ENCODE measurements at places on chromosomes 3 and 15. TPM values are rescaled to one million over a fixed set of nuclear protein-coding genes. Genes with fewer than 3 reads are reported as not detected.

GRCh38 chr15:84953726-84954125, 27.9 kb upstream of the PDE8A start:
- no peak for DNase-seq
- peaks cover 2% of the 10 kb centered on the region for H3K27me3 ChIP-seq
- H3K36me3 ChIP-seq, result no peaks in the 10 kb centered on the region
- no peak overlapping the region for H3K4me3 ChIP-seq

- DNase-seq, result no peak
- H3K4me3 ChIP-seq, result no peak overlapping the region
- no peak overlapping the region for H3K27ac ChIP-seq
- no peaks in the 10 kb centered on the region for H3K36me3 ChIP-seq
Observed at GRCh38 chr3:54173371-54173770, 51.0 kb downstream of the CACNA2D3 start.

DNA sequence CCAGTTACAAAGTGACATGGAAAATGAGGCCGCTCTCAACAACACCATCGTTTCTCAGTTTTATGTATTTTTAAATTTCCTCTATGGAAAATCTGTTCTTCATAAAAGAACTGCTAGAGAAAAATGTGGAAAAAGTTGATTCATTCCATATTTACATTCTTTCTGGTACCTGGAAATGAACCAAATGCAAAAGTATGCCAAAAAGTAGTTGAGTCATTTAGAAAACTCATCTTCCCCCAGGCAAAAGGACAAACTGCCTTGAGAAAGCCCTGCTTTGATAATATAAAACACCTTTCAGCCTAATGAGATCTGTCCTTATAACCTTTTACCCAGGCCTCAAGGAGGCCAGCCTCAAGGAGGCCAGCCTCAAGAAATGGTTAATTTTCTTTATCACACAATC, 283.0 kb upstream of the VEPH1 start:
- peaks cover 25% of the 10 kb centered on the region for H3K36me3 ChIP-seq
- no peaks in the 10 kb centered on the region for H3K27me3 ChIP-seq
- peaks cover 77% of the 10 kb centered on the region for H3K4me1 ChIP-seq
- peak overlapping the region; percentile 53 for H3K4me3 ChIP-seq
- peak overlapping the region; percentile 80 for H3K27ac ChIP-seq

DNA sequence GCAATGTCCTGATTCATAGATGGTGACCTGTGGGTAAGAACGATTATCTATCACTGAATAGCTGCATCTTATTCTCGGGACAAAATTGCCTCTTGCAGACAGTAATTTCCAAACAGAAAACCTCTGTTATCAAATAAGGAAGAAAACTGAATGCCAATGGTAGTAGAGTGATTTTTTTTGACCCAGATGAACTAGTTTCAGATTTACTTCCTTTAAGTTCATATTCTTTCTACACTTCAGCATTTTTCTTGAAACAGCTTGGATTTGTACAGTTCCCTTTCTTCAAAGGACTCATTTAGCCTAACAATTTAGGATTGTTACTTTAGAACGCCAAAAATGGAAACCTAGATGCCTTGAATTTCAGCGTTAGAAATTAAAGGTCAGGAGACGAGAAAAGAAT, 14.6 kb downstream of the ETV5 start:
- H3K27ac ChIP-seq, result no peak overlapping the region
- peaks cover 20% of the 10 kb centered on the region for H3K36me3 ChIP-seq
- peaks cover 24% of the 10 kb centered on the region for H3K4me1 ChIP-seq
- DNase-seq, result no peak
- H3K4me3 ChIP-seq, result no peak overlapping the region

DNA sequence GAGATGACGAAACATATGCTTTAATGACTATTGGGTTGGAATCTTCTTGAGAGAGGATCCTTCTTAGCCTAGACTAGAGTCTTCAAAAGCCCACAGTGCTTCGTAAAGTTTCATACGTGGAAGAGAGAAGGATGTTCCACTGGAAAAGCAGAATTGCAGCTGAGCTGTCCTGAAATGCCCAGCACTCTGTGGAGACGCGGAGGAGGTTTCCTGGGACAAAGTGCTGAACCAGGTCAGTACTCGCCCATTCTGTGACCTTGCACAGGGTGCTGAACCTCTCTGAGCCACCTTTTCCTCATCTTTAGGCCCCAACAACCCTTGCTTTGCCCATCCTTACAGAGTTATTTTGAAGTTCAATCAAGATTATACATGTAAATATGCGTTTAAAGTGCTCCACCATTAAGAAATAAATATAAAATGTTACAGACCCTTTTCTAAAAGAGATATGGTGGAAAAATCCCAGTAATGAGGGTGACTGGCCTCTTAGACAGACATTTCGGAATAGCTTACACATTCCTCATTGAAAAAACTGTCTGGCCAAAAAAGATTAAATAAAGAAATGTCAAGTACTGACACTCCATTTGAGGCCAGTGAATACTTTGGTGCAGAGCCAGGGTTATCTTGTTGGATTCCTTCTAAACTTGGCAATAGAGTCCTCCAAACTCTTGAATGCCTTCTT, 4.2 kb upstream of the MAGEF1 start:
- H3K27me3 ChIP-seq, result no peaks in the 10 kb centered on the region
- peaks cover 4% of the 10 kb centered on the region for H3K36me3 ChIP-seq
- H3K27ac ChIP-seq, result peak overlapping the region; percentile 69
- DNase-seq, result no peak

DNA sequence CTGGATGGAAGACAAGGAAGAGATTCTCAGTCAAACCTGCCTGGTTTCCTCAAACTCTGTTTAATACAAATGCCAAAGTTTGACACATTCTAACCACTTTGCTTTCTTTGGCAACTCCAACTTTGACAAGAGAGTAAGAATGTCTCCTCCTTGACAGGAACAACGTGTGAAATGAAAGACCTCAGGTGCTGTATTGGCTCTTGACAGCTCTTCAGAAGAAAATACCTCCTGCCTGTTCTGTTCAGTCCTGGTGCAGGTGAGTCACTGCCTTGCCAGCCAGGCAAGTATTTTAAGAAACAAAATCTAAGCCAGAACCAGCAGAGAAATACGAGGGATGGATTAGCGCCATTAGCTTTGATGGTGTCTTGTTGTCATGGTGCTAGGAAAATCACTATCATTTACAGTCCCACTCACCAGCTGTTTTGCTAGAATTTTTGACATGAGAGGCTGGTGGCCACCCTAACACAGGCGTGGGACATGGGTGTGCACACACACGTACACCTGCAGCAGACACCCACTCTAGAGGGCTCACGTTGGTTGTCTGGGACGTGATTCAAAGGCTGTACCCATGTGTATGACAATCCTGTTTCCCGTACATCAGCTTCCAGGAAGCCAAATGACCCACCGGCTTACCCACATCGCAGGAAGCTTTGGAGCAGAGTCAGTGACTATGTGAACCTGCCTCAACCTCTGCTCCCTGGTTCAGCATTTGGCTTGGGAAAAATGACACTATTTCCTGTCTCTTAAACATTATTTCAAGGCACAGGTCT, 60.4 kb downstream of the CCNL1 start:
- peaks cover 51% of the 10 kb centered on the region for H3K4me1 ChIP-seq
- H3K27me3 ChIP-seq, result peaks cover 4% of the 10 kb centered on the region
- H3K36me3 ChIP-seq, result no peaks in the 10 kb centered on the region
- no peak overlapping the region for H3K4me3 ChIP-seq
- DNase-seq, result no peak

- H3K4me3 ChIP-seq, result peak overlapping the region; percentile 16
- no peaks in the 10 kb centered on the region for H3K27me3 ChIP-seq
- H3K4me1 ChIP-seq, result peaks cover 98% of the 10 kb centered on the region
- no peak for DNase-seq
- peak overlapping the region; percentile 66 for H3K27ac ChIP-seq
Observed at GRCh38 chr15:95263751-95264150, 1032.4 kb downstream of the MCTP2 start.

GRCh38 chr3:132499071-132499470, 81.8 kb downstream of the DNAJC13 start:
- H3K36me3 ChIP-seq, result peaks cover 45% of the 10 kb centered on the region
- H3K4me3 ChIP-seq, result no peak overlapping the region
- peaks cover 2% of the 10 kb centered on the region for H3K27me3 ChIP-seq
- no peak for DNase-seq

GRCh38 chr15:73335471-73335870, 33.3 kb downstream of the HCN4 start:
- peaks cover 31% of the 10 kb centered on the region for H3K27me3 ChIP-seq
- H3K27ac ChIP-seq, result no peak overlapping the region
- H3K36me3 ChIP-seq, result no peaks in the 10 kb centered on the region
- DNase-seq, result no peak
- H3K4me1 ChIP-seq, result no peaks in the 10 kb centered on the region

DNA sequence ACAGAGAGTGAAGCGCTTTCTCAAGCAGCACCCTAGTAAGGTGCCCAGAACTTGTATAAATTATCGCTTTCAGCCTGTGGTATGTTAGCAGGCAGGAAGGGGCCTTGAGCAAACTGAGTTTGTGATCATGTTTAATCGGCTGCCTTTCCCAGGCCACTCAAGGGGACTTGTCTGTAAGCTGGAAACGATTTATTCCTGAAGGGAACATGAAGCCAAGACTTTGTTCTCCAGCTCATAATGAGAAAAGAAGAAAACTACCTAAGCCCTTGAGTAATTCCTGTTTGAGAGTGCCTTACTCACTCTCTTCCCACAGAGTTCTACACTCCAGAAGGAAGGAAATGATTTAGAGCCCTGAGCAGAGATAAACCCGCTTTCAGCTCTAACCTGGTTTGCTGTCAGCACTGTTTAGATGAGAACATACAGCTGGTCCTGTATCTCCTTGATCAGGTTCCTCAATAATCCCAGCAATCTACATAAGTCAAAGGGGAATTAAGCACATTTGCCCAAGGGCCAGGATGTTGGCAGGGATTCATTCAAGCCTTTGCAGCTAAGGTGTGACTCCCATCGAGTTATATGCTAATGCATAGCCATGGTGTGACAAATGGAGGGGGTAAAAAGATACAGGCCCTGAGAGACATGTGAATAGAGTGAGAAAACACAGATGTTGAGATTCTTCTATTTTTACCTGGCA, 187.7 kb upstream of the SLC24A5 start:
- no peak overlapping the region for H3K4me3 ChIP-seq
- no peak overlapping the region for H3K27ac ChIP-seq
- no peaks in the 10 kb centered on the region for H3K4me1 ChIP-seq
- peaks cover 1% of the 10 kb centered on the region for H3K27me3 ChIP-seq
- H3K36me3 ChIP-seq, result no peaks in the 10 kb centered on the region

DNA sequence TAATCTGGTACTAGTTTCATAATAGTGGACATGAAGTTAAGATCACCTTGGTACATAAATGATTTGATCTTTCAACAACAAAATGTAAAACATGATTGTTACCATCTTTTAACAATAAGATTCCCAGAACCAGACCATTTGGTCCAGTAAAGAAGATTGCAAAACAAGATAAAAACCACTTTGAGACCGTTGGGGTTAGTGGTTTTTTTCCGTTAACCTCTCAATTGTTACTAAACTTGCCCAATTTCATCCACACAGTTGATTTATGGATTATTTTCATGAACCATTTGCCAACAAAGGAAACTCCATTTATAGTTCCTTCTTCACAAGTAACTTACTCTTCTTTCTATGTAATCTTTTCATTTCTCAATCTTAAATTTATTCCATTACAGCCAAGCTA, 53.8 kb downstream of the ATP8B4 start:
- H3K36me3 ChIP-seq, result no peaks in the 10 kb centered on the region
- no peak overlapping the region for H3K4me3 ChIP-seq
- H3K4me1 ChIP-seq, result peaks cover 8% of the 10 kb centered on the region
- H3K27me3 ChIP-seq, result peaks cover 2% of the 10 kb centered on the region
- H3K27ac ChIP-seq, result no peak overlapping the region

- H3K27me3 ChIP-seq, result peaks cover 3% of the 10 kb centered on the region
- H3K4me3 ChIP-seq, result no peak overlapping the region
- no peak for DNase-seq
- H3K4me1 ChIP-seq, result no peaks in the 10 kb centered on the region
- no peak overlapping the region for H3K27ac ChIP-seq
- H3K36me3 ChIP-seq, result no peaks in the 10 kb centered on the region
Observed at GRCh38 chr3:135756106-135756668, 209.3 kb upstream of the PPP2R3A start.

GRCh38 chr15:86611417-86612040, 531.9 kb downstream of the AGBL1 start:
- no peaks in the 10 kb centered on the region for H3K36me3 ChIP-seq
- H3K27ac ChIP-seq, result no peak overlapping the region
- H3K27me3 ChIP-seq, result no peaks in the 10 kb centered on the region
- no peaks in the 10 kb centered on the region for H3K4me1 ChIP-seq
- no peak overlapping the region for H3K4me3 ChIP-seq
- no peak for DNase-seq

DNA sequence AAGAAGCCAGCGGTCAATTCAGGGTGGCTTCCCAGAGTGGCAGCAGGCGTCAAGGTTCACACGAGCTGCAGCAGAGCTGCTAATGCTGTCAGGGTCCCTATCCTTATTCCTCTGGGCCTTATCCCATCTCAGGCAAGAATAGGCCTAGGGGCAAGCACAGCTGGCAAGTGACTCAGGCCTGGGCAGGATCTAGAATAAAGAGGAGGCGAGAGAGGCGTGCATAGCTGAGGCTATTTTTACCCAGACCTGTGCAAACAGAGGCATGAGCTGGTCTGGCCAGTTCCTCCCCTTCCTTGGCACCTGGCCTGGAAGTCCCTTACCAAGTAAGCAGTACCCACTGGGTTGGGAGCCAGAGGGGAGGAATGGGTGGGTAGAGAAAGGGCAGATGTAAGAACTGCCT, 12.2 kb upstream of the VIPR1 start:
- H3K4me1 ChIP-seq, result peaks cover 14% of the 10 kb centered on the region
- no peaks in the 10 kb centered on the region for H3K36me3 ChIP-seq
- no peak overlapping the region for H3K27ac ChIP-seq
- peaks cover 3% of the 10 kb centered on the region for H3K27me3 ChIP-seq

GRCh38 chr3:43035801-43036365, 56.8 kb downstream of the GASK1A start:
- no peak for DNase-seq
- no peaks in the 10 kb centered on the region for H3K4me1 ChIP-seq
- no peak overlapping the region for H3K4me3 ChIP-seq
- H3K36me3 ChIP-seq, result no peaks in the 10 kb centered on the region
- no peak overlapping the region for H3K27ac ChIP-seq

The PRTG gene
- 1.5 TPM for total RNA-seq

The SLC41A3 gene
- total RNA-seq, result 58.1 TPM

Measured in HFFc6 (cell line).